CD4-positive, alpha-beta T cell (primary cell): ENCODE measurements at places on chromosomes 6 and 20. TPM values are rescaled to one million over a fixed set of nuclear protein-coding genes. Genes with fewer than 3 reads are reported as not detected.

- no peak for DNase-seq
- no peak overlapping the region for H3K4me3 ChIP-seq
- H3K36me3 ChIP-seq = no peaks in the 10 kb centered on the region
- H3K27me3 ChIP-seq = peaks cover 9% of the 10 kb centered on the region
- no peaks in the 10 kb centered on the region for H3K4me1 ChIP-seq
- H3K27ac ChIP-seq = no peak overlapping the region
Measured at GRCh38 chr20:29409833-29410805, 1847.3 kb upstream of the DEFB115 start.

DNA sequence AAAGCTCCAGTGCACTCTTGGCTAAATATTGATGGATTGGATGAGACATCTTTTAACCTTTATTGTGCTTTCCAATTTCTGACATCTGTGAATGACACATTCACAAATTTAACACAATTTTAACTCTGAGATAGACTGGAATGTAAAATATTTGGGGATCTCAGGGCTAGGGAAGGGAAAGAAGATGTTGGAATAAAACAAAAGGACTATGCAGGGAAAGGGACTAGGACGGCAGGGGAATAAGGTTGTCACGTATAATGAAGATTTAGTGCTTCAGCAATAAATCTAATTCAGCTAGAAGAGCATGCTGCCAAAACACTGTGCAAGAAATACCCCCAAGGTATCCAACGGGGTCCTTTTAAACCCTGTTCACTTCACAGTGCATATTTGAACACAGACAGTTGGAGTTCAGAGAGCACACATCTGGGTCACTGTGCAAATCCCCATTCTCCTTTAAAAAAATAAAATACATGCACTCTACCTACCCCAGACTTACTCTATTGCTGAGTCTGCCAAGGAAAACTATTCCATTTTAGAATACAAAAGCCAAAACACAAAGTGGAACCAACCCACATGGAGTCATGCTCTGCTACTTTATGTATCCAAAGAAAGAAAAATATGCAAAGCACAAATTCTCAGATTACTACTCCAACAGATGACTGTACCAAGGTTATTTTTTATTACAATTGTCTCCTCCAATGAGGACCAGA, 151.0 kb upstream of the RSPO3 start:
- no peaks in the 10 kb centered on the region for H3K36me3 ChIP-seq
- no peak overlapping the region for H3K4me3 ChIP-seq
- DNase-seq = no peak

DNA sequence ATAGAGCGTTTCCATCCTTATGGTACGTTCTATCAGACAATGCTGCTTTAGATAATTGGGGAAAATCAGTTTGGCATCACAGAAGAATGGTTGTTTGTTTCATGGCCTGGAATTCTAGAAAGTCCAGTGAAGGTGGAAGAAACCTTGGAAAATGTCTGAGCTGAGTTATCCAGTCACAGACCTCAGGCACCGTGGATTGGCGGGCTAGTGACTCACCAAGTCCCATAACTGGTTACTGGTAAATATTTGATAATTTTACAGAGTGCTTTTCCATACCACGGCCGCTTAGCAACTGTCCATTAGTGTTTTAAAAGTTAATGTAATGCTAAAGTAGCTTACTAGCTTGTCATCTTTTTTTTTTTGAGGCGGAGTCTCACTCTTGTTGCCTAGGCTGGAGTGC, 99.4 kb downstream of the SLC35B3 start:
- no peaks in the 10 kb centered on the region for H3K36me3 ChIP-seq
- no peaks in the 10 kb centered on the region for H3K27me3 ChIP-seq
- H3K4me3 ChIP-seq = no peak overlapping the region
- no peaks in the 10 kb centered on the region for H3K4me1 ChIP-seq
- DNase-seq = no peak

GRCh38 chr6:33856031-33856590, 52.3 kb upstream of the MLN start:
- H3K4me1 ChIP-seq = peaks cover 67% of the 10 kb centered on the region
- DNase-seq = no peak
- peaks cover 5% of the 10 kb centered on the region for H3K27me3 ChIP-seq
- H3K36me3 ChIP-seq = no peaks in the 10 kb centered on the region
- H3K4me3 ChIP-seq = no peak overlapping the region

The SIRPB2 gene
- total RNA-seq = 0.49 TPM

DNA sequence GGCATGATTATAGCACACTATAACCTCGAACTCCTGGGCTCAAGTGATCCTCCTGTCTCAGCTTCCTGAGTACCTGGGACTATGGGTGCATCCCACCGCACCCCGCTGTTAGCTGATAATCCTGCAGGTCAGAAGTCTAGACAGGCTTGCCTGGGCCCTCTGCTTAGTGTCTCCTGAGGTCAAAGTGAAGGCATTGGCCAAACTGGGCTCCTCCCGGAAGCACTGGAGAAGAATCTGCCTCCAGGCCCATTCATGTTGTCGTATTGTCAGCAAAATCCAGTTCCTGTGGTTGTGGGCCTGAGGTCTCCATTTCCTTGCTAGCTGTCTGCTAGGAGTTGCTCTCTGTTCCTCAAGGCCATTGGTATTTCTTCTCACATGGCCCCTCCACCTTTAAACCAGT, 6.3 kb upstream of the MROH8 start:
- no peaks in the 10 kb centered on the region for H3K27me3 ChIP-seq
- no peak overlapping the region for H3K4me3 ChIP-seq
- DNase-seq = no peak
- peaks cover 61% of the 10 kb centered on the region for H3K36me3 ChIP-seq

DNA sequence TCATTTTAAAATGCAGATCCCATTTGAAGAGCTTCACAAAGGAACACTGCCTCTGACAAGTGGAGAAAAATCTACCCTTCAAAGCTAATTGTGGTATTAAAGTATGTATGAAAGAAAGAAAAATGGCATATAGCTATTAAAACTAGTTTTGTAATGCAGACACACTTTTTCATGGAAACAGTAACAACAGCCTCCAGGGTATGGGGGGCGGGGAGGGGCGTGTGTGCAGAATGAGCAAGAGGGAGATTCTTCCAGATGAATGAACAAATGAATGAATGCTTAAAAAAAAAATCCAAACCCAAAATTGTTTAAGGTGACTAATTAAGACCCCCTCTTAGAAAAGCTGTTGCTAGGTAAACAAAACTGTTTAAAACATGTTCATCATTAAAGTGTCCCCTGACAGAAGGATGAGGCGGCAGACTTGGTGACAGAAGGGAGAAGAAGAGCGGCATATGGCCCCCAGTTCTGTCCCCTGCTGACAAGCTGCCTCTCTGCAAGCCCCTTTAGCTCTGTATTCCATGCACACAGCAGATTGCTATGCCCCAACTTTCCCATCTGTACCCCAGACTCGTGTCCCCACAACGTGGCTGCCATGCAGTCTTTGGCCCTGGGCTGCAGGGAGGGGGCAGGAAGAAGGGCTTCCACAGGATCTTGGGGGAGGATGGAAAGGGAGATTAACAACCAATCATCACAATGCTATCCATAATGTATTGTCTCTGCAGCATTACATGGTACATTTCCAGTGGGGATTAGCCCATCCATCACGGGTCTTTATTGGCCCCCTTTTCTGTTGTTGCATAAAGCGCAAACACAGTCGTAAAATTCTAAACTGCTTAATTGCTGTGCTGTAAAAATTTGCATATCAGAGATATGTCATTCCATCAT, 108.4 kb upstream of the OLIG3 start:
- no peaks in the 10 kb centered on the region for H3K36me3 ChIP-seq
- no peak overlapping the region for H3K27ac ChIP-seq
- H3K4me1 ChIP-seq = no peaks in the 10 kb centered on the region
- peaks cover 20% of the 10 kb centered on the region for H3K27me3 ChIP-seq
- no peak for DNase-seq

The RBM24 gene
- 0.39 TPM for total RNA-seq

- no peaks in the 10 kb centered on the region for H3K27me3 ChIP-seq
- no peak overlapping the region for H3K4me3 ChIP-seq
- no peaks in the 10 kb centered on the region for H3K4me1 ChIP-seq
- DNase-seq = no peak
- H3K36me3 ChIP-seq = no peaks in the 10 kb centered on the region
Measured at GRCh38 chr6:24140591-24140990, 14.6 kb downstream of the NRSN1 start.

The COL21A1 gene
- not detected for total RNA-seq

GRCh38 chr6:11983306-11983705, 28.8 kb upstream of the HIVEP1 start:
- no peak overlapping the region for H3K4me3 ChIP-seq
- H3K4me1 ChIP-seq = no peaks in the 10 kb centered on the region
- no peaks in the 10 kb centered on the region for H3K36me3 ChIP-seq
- no peaks in the 10 kb centered on the region for H3K27me3 ChIP-seq

The LAMP5 gene
- total RNA-seq = not detected

DNA sequence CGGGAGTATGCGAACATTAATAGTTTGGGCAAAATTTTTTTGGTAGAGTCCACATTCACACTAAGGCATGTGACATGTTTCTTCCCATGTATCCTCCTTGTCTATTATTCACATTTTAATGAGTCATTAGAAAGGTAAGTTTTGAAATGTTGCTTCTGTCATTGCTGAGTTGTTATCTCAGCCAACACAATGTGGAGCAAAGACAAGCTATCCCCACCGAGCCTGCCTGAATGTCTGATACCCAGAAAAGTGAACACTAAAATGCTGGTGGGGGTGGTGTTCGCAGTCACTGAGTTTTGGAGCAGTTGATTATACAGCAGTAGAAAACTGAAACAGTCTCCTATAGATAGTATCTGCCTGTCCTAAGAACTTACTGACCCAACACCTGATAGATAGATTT, 68.3 kb upstream of the ASF1A start:
- no peak for DNase-seq
- H3K4me1 ChIP-seq = no peaks in the 10 kb centered on the region
- H3K27ac ChIP-seq = no peak overlapping the region
- H3K27me3 ChIP-seq = no peaks in the 10 kb centered on the region

DNA sequence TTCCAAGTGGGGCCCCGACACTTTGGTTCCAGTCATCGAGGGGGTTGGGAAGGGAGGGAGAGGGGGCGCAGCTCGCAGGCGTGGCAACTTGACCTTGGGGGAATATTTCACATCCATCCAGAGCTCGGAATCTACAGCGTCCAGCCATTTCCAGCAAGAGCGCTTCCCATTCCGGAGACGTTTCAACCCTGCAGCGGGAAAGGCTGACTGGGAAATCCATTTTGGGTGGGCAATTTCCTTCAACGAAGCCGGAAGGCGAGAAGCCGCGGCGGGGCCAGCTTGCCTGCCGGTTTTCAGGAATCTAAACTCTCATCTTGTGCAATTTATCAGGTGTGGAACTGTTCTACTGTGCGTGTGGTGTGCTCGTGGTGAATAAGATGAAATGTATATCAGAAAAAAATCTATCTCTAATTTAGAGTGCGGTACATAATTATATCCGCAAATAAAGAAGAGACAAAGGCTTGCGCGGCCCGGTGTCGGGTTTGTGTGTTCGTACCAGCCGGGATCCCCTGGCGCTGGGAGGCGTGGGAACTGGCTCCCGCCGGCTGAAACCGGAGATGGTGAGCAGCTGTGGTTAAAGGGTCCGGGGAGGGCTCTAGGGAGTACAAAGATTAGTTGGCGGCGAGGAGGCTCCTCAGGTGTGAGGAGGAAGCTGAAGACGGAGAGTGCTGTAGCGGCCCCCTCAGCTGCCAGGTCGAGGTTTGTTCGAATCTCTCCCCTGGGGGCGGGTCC, 4.8 kb downstream of the SLC32A1 start:
- H3K27me3 ChIP-seq = peaks cover 95% of the 10 kb centered on the region
- H3K36me3 ChIP-seq = no peaks in the 10 kb centered on the region
- H3K27ac ChIP-seq = no peak overlapping the region
- H3K4me3 ChIP-seq = no peak overlapping the region
- no peak for DNase-seq

The HLA-DQA1 gene
- total RNA-seq = 6.9 TPM

The POFUT1 gene
- total RNA-seq = 8.8 TPM

The RIMS4 gene
- total RNA-seq = not detected

The CAGE1 gene
- total RNA-seq = 0.39 TPM

The BFSP1 gene
- total RNA-seq = 0.42 TPM

- H3K36me3 ChIP-seq = no peaks in the 10 kb centered on the region
- H3K4me3 ChIP-seq = no peak overlapping the region
- no peaks in the 10 kb centered on the region for H3K27me3 ChIP-seq
- no peak for DNase-seq
Measured at GRCh38 chr6:83970582-83970981, 63.0 kb upstream of the MRAP2 start.

GRCh38 chr6:133891927-133892812, 3.3 kb downstream of the TCF21 start:
- H3K27ac ChIP-seq = no peak overlapping the region
- H3K36me3 ChIP-seq = no peaks in the 10 kb centered on the region
- H3K27me3 ChIP-seq = peaks cover 99% of the 10 kb centered on the region
- H3K4me3 ChIP-seq = no peak overlapping the region
- peaks cover 28% of the 10 kb centered on the region for H3K4me1 ChIP-seq
- no peak for DNase-seq

DNA sequence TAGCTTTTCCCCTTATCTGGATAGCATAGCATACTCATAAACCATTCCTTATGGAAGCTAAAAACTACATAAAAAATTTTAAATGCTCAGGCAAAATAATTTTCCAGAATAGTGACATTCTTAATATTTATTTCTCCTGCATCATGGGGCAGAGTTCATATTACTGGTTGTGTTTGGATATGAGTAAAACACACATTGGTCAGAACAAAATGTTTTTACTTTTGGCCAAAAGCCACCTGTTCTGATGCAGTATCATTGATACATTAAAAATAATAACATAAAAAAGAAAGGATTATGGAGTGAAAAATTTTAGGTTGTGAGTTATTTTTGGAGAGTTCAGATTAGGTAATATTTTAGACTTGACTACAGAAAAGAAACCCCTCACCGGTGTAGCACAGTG, 33.6 kb downstream of the TRAM2 start:
- DNase-seq = no peak
- no peaks in the 10 kb centered on the region for H3K27me3 ChIP-seq
- peaks cover 3% of the 10 kb centered on the region for H3K4me1 ChIP-seq
- no peak overlapping the region for H3K4me3 ChIP-seq
- H3K27ac ChIP-seq = no peak overlapping the region

DNA sequence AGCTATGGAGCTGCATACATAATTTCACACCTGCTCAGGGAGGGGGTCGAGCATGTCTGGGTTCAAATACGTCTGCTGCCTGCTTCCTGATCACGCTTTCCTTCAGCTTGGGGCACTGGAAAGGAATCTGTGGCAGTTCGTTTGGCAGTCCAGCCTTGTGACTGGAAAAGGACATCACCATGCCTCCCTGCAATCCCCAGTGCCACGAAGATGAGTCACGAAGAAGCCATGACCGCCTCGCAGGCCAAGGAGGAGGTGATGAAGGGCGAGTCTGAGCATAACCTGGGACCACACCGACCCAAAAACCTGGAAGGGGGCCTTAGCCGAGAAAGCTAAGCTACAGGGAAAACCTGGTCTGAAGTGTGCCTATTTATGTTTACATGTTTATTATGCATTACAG, 13.1 kb downstream of the JAG1 start:
- H3K4me3 ChIP-seq = no peak overlapping the region
- H3K36me3 ChIP-seq = no peaks in the 10 kb centered on the region
- H3K27me3 ChIP-seq = no peaks in the 10 kb centered on the region
- H3K27ac ChIP-seq = no peak overlapping the region
- no peaks in the 10 kb centered on the region for H3K4me1 ChIP-seq
